CD4-positive, alpha-beta T cell (primary cell): ENCODE measurements at places on chromosomes 12 and 14.
A peak's percentile ranks its signal among the peaks of the same experiment; 100 is the strongest.

- peaks cover 29% of the 10 kb centered on the region for H3K4me1 ChIP-seq
- H3K27me3 ChIP-seq = no peaks in the 10 kb centered on the region
- no peak for DNase-seq
- no peak overlapping the region for H3K4me3 ChIP-seq
- H3K36me3 ChIP-seq = no peaks in the 10 kb centered on the region
Observed at GRCh38 chr12:68673788-68674187, 13.0 kb upstream of the NUP107 start.

GRCh38 chr14:94421316-94421715 is 31.3 kb downstream of the SERPINA11 start:
- DNase-seq = no peak
- peaks cover 10% of the 10 kb centered on the region for H3K27me3 ChIP-seq
- H3K27ac ChIP-seq = no peak overlapping the region
- no peak overlapping the region for H3K4me3 ChIP-seq

- H3K4me3 ChIP-seq = no peak overlapping the region
- H3K27me3 ChIP-seq = no peaks in the 10 kb centered on the region
- no peaks in the 10 kb centered on the region for H3K4me1 ChIP-seq
- no peak overlapping the region for H3K27ac ChIP-seq
- no peak for DNase-seq
- peaks cover 32% of the 10 kb centered on the region for H3K36me3 ChIP-seq
Observed at GRCh38 chr12:14782756-14783155, 20.5 kb downstream of the WBP11 start.

DNA sequence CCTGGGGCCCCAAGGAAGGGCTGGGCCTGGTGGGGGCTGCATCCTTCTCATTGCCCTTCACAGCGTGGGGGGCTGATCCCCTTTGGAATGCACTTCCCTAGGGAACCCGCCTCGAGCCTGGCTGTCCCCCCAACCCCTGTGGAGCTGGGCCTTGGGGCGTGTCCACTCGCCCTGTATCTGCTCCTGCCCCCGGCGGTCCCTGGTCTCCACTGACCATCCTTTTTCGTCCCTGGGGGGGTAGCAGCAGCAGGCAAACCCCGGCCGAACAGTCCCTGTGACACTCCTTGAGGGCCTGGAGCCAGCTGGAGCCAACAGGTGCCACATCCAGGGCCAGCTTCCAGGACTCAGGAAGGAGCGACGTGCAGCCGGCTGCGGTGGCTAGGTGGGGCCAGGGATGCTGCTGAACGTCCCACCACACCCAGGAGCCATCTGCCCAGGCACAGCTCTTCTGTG is 9.4 kb upstream of the GPR132 start:
- no peak for DNase-seq
- H3K27ac ChIP-seq = no peak overlapping the region
- no peaks in the 10 kb centered on the region for H3K36me3 ChIP-seq
- no peaks in the 10 kb centered on the region for H3K27me3 ChIP-seq
- no peak overlapping the region for H3K4me3 ChIP-seq
- H3K4me1 ChIP-seq = peaks cover 52% of the 10 kb centered on the region

- no peak for DNase-seq
- H3K27me3 ChIP-seq = no peaks in the 10 kb centered on the region
- H3K4me3 ChIP-seq = no peak overlapping the region
- no peak overlapping the region for H3K27ac ChIP-seq
- no peaks in the 10 kb centered on the region for H3K4me1 ChIP-seq
- no peaks in the 10 kb centered on the region for H3K36me3 ChIP-seq
Observed at GRCh38 chr12:121378736-121379135, 21.2 kb upstream of the RNF34 start.

- peak overlapping the region; percentile 97 for H3K27ac ChIP-seq
- no peaks in the 10 kb centered on the region for H3K36me3 ChIP-seq
- H3K4me3 ChIP-seq = peak overlapping the region; percentile 81
- H3K27me3 ChIP-seq = no peaks in the 10 kb centered on the region
- DNase-seq = peak; percentile 42
Observed at GRCh38 chr12:62258941-62259630, 1.1 kb upstream of the USP15 start.

- H3K27ac ChIP-seq = no peak overlapping the region
- no peaks in the 10 kb centered on the region for H3K36me3 ChIP-seq
- DNase-seq = no peak
Observed at GRCh38 chr12:119505001-119505400, 88.6 kb upstream of the TMEM233 start.
